EL (cell line): ENCODE measurements at places on chromosomes 13 and 19.

DNA sequence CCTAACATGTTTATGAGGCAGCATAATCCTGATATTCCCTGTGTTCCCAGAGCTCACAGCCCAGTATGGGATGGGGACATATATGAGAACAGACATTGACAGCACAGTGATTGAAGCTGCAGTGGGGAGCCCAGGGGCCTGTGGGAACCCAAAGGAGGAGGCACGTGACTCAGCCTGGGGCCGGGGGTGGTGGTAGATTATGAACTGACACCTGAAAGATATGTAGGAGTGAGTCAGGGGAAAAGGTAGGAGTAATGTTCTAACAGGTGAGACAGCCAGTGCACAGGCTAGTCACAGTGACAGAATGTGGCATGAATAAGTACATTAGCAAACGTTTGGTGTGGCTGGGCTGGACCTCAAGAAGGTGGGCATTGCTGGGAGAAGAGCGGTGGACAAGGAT lies 29.0 kb downstream of the CKM start:
- DNase-seq, result no peak

- peak; percentile 23 for DNase-seq
Measured at GRCh38 chr13:100497389-100497788, 91.2 kb downstream of the GGACT start.

GRCh38 chr13:35984776-35985453 lies 146.3 kb downstream of the DCLK1 start:
- no peak for DNase-seq

DNA sequence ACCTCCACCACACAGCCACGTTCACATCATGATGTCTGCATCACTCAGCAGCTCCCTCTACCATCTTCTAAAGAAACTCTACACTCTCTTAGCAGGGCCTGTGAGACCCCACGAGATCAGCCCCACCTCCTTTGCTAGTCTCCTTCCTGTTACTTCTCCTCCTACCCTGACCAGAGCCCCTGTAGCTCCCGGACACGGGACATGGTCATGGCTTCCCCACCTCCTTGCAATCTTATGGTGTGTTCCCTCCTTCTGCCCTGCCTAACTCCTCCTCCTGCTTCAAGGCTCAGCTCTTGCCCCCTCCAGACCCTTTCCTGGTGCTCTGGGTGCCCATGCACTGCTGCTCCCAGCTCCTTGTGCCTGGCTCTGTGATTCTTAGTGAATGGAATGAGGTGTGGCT lies 8.1 kb upstream of the MRPS31 start:
- DNase-seq, result no peak

- DNase-seq, result no peak
Measured at GRCh38 chr19:45150751-45151281, 10.0 kb downstream of the NKPD1 start.

DNA sequence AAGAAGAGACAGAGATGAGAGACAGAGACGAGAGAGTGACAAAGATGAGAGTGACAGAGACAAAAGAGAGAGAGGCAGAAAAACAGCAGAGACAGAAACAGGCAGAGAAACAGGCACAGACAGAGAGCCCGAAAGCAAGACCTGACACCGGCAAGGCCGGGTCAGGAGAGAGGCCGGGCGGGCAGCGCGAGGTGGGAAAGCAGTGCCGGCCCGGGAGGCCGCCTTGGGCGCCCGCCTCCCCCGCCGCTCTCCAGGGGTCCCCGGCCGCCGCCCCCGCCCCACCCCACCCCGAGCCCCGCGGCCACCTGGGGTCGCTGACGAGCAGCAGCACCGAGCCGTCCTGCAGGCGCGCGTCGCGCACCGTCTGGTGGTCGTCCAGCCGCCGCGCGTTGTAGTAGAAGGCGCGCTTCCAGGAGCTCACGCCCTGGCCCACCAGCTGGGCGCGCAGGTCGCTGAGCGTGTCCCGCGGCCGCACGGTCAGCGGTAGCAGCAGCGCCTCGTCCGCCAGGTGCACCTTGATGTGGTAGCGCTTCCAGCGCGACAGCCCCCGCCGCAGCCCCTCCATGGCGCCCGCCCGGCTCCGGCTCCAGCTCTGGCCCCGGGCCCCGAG lies at the start of gene TINCR:
TINCR (minus strand) TSS at position 594 of the 610 bp plus-strand sequence.
- DNase-seq, result no peak

DNA sequence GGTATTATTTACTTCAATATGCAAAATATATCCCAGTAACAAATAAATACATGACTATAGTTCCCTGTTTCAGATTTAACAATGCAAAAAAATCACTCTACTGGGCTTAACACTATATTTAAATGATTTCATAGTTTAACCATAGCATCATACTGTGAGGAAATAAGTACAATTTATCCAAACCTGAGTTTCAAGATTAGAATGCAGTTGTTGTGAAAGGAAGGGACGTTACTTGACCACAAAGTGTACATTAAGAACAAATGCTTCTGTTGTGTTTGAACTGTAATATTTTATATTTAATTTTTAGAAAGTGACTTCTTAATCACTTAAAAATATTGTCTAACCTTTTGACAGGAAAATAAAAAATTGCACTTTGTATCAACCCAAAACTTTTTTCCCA lies 1747.9 kb upstream of the SPRY2 start:
- DNase-seq, result peak; percentile 5

GRCh38 chr13:112443995-112444311 lies 67.8 kb downstream of the SPACA7 start:
- peak; percentile 55 for DNase-seq

DNA sequence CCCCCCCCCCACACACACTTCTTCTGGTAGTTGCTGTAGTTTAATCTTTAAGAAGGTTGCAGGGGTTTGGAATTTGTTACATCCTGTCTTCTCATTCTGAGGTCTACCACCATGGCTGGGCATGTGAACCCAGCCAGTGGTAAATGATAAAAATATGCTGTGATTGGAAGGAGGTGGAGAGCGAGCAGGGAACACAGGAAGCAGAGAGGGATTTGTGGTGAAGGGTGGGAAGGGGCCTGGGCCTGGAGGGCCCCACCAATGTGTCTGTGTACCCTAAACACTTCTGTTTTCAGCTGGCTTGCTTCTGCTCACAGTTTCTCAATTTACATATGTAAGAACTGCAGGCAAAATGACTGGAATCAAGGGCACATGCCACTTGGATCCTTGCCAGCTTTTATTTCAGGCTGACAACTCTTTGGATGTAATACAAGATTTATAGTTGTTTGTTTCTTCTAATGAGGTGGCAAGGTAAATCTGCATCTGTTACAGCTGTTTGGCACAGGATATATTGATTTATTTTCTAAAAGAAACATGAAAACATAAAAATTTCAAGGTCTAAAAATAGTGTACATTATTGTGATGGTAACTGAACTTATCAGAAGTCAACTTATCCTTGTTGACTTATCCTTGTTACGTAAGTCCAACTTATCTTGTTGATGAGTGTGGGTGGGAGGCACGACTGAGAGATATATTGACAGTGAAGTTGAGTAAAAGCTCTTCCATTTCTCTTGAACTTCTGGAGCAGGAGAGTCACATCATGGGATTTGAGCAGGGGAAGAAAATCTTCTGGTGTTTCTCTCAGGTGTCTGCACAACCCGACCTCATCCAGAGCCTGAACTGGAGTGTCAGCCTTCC lies 313.2 kb downstream of the SHISA2 start:
- DNase-seq, result peak; percentile 56

- DNase-seq, result peak; percentile 80
Measured at GRCh38 chr19:2469102-2469914, 6.6 kb upstream of the GADD45B start.

GRCh38 chr13:107977071-107977574 lies 238.2 kb downstream of the LIG4 start:
- DNase-seq, result no peak

GRCh38 chr13:21541980-21542379 lies 62.0 kb downstream of the MICU2 start:
- no peak for DNase-seq

GRCh38 chr13:50644081-50644871 lies 199.2 kb downstream of the DLEU7 start:
- DNase-seq, result peak; percentile 28

GRCh38 chr19:55116232-55116858 lies 1.1 kb downstream of the PPP1R12C start:
- peak; percentile 76 for DNase-seq

DNA sequence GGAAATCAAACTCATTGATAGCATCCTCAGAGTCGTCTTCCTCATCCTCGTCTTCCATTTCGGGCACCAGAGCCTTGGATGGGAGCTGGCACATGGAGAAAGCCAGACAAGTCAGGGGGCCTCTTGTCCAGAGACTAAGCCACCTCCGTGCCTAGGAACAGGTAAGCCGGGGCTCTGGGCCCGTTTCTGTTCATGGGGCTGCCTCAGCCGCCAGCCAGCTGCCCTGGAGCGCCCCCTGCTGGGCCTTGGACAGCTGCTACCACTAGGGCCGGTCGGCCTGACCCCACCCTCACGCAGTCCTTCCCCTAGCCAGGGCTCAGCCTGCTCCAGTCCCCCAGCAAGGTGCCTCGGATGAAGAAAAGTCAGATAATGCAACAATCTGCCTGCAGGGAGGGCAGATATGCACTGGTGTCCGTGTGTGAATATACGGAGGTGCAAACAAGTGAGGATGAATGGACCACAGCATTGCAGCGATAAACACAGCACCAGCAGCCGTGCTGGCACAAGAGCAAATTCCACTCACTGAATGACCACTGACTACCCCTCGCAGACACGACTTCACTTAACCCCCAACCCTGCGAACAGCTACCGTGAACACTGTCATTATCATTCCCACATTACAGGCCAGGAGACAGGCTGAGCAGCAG lies 11.9 kb upstream of the PRKD2 start:
- DNase-seq, result peak; percentile 55

DNA sequence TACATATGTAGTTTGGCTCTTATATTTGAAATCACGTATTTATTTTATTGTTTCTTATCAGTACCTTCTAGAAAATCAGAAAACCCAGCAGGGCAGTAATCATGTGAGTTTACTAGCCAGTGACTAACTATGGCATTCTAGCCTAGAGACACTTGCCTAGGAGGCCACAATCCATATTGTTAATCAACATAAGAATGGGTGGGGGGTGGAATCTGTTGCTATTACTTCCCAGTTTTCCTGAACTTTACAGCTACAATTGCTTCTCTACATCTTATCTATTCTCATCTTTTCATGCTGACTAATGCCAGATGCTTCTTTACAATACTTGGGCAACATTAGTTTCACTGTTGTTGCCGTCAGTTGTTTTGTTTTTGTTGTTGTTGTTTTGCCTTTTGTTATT lies 18.7 kb upstream of the ATXN8OS start:
- DNase-seq, result no peak

GRCh38 chr19:4278419-4279266 lies at the start of gene SHD:
Gene SHD (plus strand): TSS chr19:4279266. CDS start chr19:4280064, 798 bp downstream.
- no peak for DNase-seq

- DNase-seq, result peak; percentile 52
Measured at GRCh38 chr19:43560687-43561086, 14.6 kb downstream of the XRCC1 start.

DNA sequence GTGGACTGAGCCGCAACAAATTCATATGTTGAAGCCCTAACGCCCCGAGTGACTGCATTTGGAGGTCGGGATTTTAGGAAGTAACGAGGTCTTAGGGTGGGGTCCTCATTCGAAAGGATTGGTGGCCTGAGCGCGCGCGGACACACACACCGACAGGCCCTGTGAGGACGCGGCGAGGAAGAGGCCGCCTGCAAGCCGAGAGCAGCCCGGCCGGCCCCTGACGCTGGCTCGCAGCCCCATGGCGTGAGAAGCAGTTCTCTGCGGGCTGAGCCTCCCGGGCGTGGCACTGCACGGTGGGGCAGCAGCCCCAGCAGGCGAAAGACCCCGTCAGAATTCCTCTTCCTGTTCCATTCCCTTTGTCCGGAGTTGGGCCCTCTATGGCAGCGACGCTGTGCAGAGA lies 131.2 kb downstream of the CRYL1 start:
- no peak for DNase-seq

DNA sequence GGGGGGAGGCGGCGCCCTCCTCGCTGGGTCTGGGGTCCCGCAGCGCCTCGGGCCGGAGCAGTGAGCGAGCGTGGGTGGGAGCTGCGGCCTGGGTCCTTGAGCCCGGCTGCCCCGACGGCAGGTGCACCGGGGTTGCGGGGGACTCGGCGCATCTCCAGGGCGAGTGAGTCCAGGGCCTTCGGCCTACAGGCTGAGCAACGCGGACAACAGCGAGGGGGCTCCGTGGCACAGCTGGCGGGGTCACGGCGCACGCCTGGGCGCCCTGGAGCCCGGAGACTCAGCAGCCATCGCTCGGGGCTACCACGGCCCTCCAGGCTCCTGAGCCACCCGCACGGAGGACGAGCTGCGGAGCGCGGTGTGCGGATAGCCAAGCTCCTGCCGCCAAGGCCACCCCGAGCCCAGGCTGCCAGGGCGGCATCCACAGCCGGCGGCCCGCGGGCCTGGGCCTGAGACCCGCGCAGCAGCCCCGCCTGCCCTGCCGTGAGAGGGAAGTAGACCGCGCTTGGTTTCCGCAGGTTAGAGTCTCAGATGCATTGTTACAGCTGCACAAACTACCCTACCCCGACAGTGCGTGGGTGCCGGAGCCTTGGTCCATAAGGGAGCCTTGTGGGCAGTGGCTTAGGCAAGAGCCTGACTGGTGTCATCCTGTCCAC lies 253.9 kb upstream of the SGCG start:
- no peak for DNase-seq

- DNase-seq, result no peak
Measured at GRCh38 chr13:50106559-50106958, 91.3 kb downstream of the KCNRG start.

DNA sequence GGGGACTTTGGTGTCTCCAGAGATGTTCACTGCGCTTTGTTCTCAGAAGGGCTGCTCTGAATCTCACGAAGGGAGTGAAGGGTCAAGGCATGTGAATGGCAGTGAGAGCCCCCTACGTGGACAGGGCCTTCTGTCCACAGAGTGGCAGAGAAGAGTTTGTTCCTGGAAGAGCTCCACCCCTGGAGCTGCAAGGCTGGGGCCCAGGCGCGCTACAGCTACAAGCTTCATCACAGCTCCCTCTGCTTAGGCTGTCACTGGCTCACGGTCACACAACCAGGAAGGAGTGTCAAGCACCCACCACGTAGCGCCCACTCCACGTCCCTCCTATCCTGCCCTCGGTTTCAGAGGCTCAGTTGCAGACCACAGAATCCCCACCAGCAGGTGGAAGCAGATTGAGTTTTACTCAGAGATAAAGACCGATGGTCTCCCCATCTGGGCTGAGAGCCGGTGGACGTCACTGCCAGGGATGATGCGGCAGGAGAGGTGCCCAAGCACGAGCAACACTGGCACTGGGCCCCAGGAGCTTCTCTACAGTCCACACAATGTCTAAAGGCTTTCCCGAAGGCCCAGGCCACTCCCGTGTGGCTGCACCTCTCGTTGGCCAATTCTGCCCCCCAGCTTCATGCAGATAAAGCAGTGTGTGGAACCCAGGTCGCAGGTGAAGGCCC lies 23.0 kb upstream of the TFDP1 start:
- DNase-seq, result no peak

DNA sequence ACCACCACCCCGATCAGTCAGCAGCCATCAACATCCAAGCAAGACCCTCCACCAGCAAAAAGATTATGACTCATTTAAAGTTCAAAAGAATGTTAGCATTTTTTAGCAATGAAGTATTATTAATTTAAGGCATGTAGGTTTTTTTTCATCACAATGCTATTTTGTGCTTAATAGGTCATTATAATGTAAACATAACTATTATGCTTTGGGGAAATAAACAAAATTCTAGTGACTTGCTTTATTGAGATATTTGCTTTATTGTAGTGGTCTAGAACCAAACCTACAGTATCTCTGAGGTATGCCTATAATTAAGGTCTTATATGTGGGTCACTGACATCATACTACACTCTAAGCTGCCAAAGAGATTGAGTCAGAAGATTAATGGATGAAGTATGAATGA lies 20.0 kb downstream of the KLF12 start:
- DNase-seq, result peak; percentile 71

GRCh38 chr19:53942001-53942786 lies 20.5 kb upstream of the CACNG8 start:
- DNase-seq, result peak; percentile 29

- DNase-seq, result peak; percentile 93
Measured at GRCh38 chr13:109243311-109243951, 543.0 kb downstream of the IRS2 start.

GRCh38 chr13:46473806-46474205 lies 79.2 kb upstream of the LRCH1 start:
- peak; percentile 23 for DNase-seq
